ENCODE measurements at places on chromosomes 13 and 19.

DNA sequence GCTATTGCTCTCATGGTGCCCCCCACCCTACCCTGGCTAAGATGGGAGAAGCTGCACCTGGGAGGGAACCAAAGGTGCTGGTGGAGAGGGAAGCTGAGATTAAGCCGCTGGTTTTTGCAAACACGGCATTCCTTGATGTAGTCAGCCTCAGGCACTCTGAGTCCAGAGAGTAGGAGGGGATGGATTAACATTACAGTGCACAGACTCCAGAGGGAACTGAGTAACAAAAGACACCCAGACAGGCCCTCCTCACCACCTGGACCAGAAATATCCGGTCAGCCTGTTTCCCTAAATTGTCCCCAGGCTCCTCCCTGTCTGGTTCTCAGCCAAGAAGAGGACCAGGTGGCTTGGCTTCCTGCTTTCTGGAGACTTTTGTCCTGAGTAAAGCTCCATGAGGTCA is 28.9 kb upstream of the PABPC3 start:
- no peak for DNase-seq

DNA sequence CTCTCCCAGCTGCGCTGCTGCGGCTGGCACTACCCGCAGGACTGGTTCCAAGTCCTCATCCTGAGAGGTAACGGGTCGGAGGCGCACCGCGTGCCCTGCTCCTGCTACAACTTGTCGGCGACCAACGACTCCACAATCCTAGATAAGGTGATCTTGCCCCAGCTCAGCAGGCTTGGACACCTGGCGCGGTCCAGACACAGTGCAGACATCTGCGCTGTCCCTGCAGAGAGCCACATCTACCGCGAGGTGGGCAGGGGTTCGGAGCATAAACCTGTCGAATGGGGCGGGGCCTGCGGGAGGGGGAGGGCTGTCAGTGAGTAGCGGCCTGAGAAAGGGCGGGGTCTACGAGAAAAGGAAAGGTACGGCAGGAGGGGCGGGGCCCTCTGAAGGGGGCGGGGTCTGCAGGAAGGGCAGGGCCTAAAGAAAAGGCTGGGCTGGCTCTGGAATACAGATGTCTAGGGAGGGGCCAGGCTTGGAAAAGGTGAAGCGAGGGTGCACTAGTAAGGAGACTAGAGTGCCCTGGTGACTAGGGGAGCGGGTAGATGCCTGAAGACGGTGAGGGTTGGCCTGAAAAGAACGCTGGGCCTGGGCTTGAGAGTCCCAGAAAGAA is 3.6 kb downstream of the CD37 start:
- peak; percentile 66 for DNase-seq

DNA sequence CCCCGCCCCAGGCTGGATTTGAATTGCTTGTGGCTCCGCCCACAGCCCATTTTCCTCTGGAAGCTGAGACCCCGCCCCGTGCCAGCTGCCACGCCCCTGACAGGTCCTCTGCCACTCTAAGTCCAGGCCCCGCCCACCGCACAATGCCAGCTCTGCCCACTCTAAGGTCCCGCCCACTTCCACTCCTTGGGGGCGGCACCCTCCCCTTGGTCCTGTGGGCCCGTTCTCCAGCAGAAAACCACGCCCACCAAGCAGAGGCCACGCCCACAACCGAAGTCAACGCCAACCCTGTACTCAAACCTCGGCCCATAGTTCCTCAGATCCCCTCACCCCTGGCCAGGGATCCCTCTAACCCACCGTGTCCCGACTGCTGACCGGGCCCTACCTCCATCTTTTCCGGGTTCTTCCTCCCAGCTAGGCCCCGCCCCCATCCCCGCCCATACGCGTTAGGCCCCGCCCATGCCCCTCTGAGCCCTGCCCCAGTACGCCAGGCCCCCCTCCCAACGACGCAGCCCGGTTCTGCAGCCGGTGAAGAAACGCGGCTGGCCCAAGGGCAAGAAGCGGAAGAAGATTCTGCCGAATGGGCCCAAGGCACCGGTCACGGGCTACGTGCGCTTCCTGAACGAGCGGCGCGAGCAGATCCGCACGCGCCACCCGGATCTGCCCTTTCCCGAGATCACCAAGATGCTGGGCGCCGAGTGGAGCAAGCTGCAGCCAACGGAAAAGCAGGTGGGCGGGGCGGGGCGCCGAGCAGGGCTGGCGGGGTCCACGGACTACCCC is 1.3 kb downstream of the HMG20B start:
- peak; percentile 98 for DNase-seq

DNA sequence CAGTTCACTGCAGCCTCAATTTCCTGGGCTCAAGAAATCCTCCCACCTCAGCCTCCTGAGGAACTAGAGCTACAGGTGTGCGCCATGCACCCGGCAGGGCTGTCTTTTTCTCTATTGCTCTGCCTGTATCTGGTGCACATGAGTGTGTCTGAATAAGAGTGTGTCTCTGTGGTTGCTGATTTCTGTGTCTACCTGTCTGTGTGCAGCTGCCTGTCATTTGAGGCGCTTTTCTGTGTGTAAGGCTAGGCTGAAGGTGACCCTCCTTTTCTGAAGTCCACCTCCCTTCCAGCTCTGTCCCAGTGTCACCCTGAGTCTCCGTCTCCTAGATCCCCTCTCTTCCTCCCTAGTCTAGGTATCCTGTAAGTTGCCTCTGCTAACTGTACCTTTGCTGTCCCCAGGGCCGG is 1.5 kb upstream of the PRR12 start:
- DNase-seq, result peak; percentile 4

DNA sequence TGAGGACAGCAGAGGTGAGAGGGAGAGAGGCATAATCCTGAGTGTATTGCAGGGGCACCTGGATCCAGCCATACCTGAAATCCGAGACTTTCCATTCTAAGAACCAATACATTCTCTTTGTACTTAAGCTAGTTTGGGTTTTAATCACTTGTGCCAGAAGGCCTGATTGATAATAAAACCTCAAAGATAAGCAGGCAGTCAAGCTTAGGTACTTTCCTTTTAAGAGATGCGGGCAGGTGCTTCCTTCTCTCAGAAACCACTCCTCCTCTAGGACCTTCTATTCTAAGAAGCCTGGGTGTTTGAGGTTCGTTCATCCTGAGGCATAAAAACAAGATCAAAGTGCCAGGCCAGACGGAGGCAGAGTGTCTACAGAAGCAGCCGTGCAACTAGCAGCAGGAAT is 22.2 kb downstream of the FAM187B start:
- DNase-seq, result no peak

DNA sequence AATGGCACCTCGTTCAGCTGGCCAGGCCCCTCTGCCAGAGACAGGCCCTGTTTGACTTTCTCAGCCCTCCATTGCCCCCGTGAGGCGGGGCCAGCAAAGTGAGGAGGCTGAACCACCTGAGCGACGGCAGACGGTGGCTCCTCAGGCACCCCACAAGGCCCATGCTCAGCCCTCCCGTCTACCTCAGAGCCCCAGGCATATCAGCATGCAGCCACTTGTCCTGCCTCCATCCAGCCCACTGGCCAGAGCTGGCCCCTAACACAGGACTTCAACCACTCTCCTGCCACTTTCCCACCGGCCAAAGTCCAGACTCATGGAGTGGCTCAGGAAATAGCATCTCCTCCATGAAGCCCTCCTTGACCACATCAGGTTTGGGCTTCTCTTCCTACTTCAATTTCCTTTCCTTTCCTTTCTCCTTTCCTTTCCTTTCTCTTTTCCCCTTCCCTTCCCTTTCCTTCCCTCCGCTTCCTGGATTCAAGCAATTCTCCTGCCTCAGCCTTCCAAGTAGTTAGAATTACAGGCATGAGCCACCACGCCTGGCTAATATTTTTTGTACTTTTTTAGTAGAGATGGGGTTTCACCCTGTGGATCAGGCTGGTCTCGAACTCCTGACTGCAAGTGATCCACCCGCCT is 9.3 kb downstream of the SLC7A10 start:
- no peak for DNase-seq

- DNase-seq, result peak; percentile 87
Measured at GRCh38 chr13:93559718-93560117, 333.1 kb downstream of the GPC6 start.

DNA sequence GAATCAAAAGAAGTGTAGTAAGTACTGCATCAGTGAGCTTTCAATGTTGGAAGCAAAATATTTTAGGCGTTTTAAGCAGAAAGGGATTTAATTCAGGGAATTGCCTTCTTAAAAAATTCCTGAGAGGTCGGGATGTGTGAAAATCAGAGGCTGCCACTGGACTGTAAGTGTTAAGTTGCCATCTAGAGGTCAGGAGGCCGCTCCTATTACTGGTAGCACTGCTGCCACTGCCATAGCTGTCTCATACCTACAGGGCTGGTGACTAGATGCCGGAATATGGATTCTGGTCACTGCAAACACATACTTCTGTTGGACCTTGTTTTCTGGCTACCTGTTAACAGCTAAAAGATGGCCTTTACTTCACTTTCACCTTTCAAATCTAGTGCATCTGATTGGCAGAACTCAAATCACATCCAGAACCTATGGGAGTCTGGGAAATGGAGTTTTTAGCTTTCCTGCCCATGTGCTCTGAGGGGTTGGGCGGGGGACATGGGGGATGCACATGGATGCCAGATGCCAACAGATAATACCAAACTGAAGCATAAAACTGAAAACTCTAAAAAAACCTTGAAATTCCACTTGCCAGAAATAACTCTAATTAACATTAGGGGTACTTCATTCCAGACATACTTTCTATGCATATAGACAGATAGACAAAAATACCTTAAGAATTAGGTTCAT is 29.8 kb downstream of the DGKH start:
- DNase-seq, result no peak

- DNase-seq, result peak; percentile 27
Measured at GRCh38 chr13:104296286-104296685, 1230.1 kb upstream of the SLC10A2 start.

DNA sequence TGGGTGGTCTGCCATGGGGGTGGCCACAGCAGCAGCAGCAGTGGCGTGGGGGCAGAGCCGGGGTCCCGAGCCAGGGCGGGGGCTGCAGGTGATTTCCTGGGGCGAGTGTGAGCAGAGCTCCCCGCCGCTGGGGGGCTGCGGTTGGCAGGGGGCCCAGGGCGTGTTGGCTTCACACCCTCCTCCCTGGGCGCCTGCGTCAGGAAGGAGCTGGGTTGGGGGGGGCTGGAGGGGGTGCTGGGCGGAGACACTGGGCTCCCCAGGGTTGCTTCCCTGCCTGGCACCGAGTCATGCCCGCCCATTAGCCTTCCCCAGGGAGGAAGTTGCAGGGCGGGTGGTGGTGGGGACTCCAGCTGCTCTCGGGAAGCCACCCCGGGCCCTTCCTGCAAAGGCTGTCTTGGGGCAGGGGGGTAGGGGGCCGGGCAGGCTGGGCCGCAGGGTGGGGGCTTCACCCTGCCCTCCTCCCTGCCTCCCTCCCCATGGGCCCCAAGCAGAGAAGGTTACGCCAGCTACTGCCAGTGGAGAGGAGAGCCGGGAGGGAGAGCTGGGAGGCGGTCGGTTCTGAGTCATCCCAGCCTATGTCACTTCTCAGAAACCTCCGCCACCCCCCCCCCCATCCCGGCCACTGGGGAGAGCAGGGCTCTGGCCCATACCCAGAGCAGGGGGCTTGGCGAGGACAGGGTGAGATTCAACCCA is 4.6 kb downstream of the MIDN start:
- peak; percentile 99 for DNase-seq

DNA sequence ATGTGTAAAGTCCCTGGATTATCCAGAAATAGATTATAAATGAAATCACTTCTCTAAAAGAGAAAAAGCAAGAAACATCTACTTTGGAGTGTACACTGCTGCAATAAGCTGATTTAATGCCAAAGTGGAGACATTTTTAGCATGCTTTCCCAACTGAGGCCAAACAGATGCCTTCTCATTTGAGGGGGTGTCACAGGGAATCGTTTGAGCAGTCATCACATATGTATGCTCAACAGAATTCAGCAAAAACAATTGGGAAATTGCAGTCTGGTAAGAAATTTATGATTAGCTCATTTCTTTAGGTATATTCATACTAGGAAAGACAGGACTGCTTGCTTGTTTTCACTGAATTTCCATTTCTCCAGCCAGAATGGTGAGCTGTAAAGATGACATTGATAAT is 27.3 kb upstream of the TPP2 start:
- DNase-seq, result peak; percentile 63

DNA sequence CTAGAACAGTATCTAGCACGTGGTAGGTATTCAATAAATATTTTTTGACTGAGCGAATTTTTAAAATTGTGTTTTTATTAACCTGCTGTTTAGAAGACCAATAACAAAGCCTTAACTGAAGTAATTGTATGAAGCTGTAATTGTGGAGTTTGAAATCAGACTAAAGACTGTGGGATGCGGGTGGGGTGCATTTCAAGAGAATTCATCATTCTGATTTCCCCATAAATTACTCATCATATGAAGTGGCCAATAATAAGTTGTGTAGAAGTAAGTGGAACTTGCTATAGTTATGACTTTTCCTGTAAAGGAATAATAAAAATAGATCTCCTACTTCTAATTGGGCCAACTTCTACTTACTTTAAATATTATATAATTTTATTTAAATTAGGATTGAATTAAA is 449.3 kb downstream of the PCDH9 start:
- DNase-seq, result peak; percentile 42

DNA sequence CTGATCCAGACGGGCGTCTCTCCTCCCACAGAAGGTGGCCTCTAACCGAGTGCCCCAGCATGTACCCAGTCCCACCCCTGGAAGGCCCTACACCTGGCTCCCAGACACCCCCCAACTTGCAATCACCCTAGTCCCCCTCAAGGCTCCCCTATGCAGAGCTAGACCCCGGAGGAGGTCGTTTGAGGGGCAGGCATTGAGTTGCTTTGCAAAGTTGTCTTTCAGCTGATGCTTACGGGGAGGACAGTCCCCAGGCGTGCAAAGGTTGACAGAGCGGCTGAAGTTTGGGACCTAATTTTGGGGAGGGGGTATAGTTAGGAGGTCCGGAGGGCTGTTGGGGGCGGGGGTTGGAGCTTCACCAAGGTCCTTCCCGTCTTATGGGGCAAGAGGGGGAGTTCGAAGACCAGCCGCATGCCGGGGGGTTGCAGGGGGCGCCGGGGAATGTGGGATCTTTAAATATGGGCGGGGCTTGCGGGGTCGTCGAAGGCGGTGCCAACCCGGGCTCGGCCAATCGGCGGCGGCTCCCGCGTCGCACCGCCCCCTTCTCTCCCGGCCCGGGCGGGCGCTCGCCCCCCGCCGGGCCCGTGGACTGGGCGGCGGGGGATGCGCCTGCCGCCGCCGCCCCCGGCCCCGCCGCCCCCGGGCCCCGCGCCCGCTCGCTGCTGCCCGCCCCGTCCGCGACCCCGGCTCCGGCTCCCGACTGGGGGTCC is at the start of gene KCNN1:
TSS of gene KCNN1 (plus strand) at position 558 of the 707 bp plus-strand sequence. CDS start 6,782 bp downstream, outside the sequence.
- DNase-seq, result no peak

- DNase-seq, result peak; percentile 66
Measured at GRCh38 chr13:111043575-111043982, 71.5 kb upstream of the ARHGEF7 start.
